ENCODE measurements at places on chromosomes 12 and 14.

GRCh38 chr12:8946733-8947132 lies 2.7 kb downstream of the M6PR start:
- no peak for DNase-seq

GRCh38 chr14:92397150-92397952 lies 74.4 kb downstream of the SLC24A4 start:
- no peak for DNase-seq

DNA sequence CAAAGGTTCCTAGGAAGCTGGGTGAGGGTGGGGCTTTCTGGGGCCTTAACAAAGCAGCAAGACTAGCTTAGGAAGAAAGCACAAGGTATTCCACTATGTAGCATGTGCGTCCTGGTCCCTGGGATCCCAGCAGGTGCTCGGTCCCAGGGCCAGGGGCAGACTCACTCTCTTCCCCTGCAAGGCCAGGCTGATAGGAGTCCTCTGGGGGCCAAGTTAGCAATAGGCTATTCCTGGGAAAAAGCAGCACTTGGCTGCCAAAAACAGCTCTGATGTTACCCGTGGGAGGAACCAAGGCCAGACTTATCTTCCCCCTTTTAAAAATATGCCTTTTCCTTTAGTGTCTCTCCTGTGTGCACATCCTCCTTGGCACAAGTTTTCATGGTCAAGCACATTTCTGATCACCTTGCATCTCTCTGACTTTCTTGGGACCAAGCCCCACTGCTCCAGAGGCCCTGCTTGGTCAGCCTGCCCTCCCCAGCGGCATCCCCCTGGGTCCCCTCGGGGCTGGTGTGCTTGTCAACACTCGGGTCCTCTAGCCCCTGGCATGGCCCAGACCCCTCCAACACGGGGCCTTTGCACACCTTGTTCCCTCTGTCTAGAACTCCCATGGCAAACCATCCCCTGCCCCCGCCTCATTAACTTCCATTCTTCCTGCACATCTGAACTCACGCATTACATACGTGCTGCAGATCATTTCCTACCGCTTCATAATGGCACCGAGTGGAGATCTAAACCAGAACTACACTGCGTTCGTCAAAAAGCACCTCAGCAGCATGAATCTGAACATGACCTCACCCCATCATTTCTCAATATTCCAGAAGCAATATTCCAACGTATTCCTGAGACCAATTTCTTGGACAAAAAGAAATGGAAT lies 21.9 kb downstream of the CCDC92 start:
- DNase-seq, result no peak

GRCh38 chr14:104366931-104367865 lies 212.4 kb upstream of the C14orf180 start:
- DNase-seq, result no peak

GRCh38 chr14:35576856-35577255 lies 42.9 kb downstream of the INSM2 start:
- DNase-seq, result no peak

Measured in NCI-H2029 (cell line).